ENCODE measurements at places on chromosomes 16 and 17. TPM values are rescaled to one million over a fixed set of nuclear protein-coding genes. Genes with fewer than 3 reads are reported as not detected.

Gene CACNG3
- not detected for total RNA-seq

Gene PIRT
- not detected for total RNA-seq

Gene IGSF6
- not detected for total RNA-seq

Gene WNT9B
- total RNA-seq = not detected

Gene OR4D1
- total RNA-seq = 0.09 TPM

Gene NATD1
- 1.4 TPM for total RNA-seq

Gene FOXF1
- not detected for total RNA-seq

Gene MT1A
- total RNA-seq = 7.6 TPM

Gene MAP2K4
- total RNA-seq = 32.6 TPM

Gene KRT36
- total RNA-seq = not detected

Gene AOC3
- 2.4 TPM for total RNA-seq

Gene ABCC11
- total RNA-seq = 0.09 TPM

Gene KCNG4
- total RNA-seq = not detected

Gene CCL4
- 136 TPM for total RNA-seq

Gene METRNL
- 74.7 TPM for total RNA-seq

Gene TNK1
- total RNA-seq = 4.0 TPM

Gene MLST8
- total RNA-seq = 56.4 TPM

Gene HSD11B2
- 1.7 TPM for total RNA-seq

Gene CD300H
- not detected for total RNA-seq

Gene CACNG1
- total RNA-seq = not detected

Gene CTNS
- total RNA-seq = 47.9 TPM

Gene CX3CL1
- not detected for total RNA-seq

Gene ABI3
- 28.5 TPM for total RNA-seq

Gene LPO
- total RNA-seq = not detected

Gene MSLN
- total RNA-seq = not detected

Gene MYH8
- not detected for total RNA-seq

Gene PCGF2
- 7.4 TPM for total RNA-seq

Gene BRIP1
- total RNA-seq = 16.4 TPM

Gene GLIS2
- total RNA-seq = 2.1 TPM

Gene CCL8
- total RNA-seq = not detected

Gene SPATA20
- 30.5 TPM for total RNA-seq

Gene MT4
- not detected for total RNA-seq

Gene FBXL19
- total RNA-seq = 34.6 TPM

Gene OTOP2
- total RNA-seq = not detected

Gene NFE2L1
- 66.2 TPM for total RNA-seq

Gene CBX2
- total RNA-seq = 9.7 TPM

Gene KRT33B
- not detected for total RNA-seq

Gene SULT1A4
- 3.1 TPM for total RNA-seq

Gene OR1A1
- not detected for total RNA-seq

Gene PITPNM3
- 0.52 TPM for total RNA-seq

Gene CES3
- total RNA-seq = 10.6 TPM

Gene OR3A3
- total RNA-seq = not detected

Gene EPN2
- 11.6 TPM for total RNA-seq

Gene CDH16
- total RNA-seq = not detected

Gene METRN
- 30.0 TPM for total RNA-seq

Gene C17orf100
- 1.5 TPM for total RNA-seq

Gene KCNJ12
- not detected for total RNA-seq

Gene HOXB2
- total RNA-seq = 22.2 TPM

Gene TPSAB1
- not detected for total RNA-seq

Gene SEPTIN1
- total RNA-seq = 173 TPM

Gene ARHGAP44
- total RNA-seq = 0.21 TPM

Gene HSBP1
- total RNA-seq = 109 TPM
